Fibroblast of mammary gland (primary cell): ENCODE measurements at places on chromosomes 7 and 10.

GRCh38 chr10:16583382-16583781, 61.7 kb upstream of the C1QL3 start:
- no peak for DNase-seq

GRCh38 chr7:12866207-12866606, 178.8 kb downstream of the ARL4A start:
- no peak for DNase-seq

DNA sequence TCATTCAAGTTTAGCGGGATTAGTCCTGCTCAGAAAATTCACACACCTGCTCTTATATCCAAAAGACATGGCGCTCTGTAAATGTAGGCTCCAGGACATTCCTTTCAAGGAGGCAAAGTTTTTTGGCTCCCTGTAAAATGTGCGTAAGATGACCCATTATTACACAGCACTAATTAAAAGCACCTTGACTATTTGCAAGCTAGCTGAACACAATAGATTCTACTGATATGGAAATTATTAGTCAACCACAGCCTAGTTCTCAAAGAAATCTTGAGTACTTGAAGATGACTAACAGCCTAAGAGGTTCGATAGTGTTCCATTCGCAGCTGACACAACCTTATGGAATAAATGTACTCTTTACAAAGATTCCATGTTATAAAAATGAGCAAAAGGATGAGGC, 175.2 kb downstream of the BMPER start:
- peak; percentile 89 for DNase-seq

DNA sequence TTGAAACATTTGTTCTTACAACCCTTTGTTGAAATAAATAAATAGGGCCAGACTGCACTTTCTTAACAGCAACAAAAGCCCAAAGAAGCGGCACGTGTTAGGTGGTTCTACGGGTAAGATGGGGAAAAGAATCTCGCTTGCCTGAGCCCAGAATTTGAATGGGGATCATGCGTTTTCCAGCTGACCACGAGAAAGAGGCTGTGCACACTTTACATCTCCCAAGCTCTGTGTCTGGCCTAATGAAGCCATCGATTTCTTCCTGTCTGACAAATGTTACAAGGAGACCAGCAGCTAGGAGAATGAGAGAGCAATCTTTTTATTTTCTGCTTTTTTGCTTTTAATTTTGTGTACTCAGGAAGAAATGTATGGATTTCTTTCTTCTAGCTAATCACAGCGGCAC, 52.2 kb downstream of the FRMD4A start:
- no peak for DNase-seq

- DNase-seq = no peak
Observed at GRCh38 chr7:79084423-79084822, 369.0 kb downstream of the MAGI2 start.
